Caudate nucleus (tissue), 63 donors: ENCODE measurements at places on chromosomes 16 and 17.

- no peak for DNase-seq
Observed at GRCh38 chr16:49992825-49993224, 32.2 kb upstream of the CNEP1R1 start.

DNA sequence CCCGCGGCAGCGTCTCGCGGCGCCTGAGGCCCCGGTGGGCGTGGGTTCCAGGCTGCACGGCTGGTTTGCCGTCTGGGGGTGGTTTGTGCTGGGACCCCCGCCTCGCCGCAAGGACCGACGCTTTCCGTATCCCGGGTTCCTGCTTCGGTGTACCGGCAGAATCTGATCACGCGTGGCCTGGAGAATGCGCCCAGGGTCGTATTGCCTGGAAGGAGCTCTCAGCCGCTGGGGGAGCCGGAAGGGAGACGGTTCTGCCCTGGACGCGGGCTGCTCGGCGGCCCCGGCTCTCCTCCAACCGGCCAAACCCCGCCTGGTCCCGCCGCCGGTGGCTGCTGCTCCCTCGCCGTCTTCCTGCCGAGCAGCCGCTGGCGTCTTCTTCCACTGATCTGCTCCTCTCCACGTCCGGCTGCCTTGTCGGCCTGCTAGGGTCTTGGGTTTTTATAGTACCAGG is 39.8 kb downstream of the ZNF778 start:
- DNase-seq, result no peak

- no peak for DNase-seq
Observed at GRCh38 chr16:31128711-31129567, 6.6 kb downstream of the PRSS8 start.

DNA sequence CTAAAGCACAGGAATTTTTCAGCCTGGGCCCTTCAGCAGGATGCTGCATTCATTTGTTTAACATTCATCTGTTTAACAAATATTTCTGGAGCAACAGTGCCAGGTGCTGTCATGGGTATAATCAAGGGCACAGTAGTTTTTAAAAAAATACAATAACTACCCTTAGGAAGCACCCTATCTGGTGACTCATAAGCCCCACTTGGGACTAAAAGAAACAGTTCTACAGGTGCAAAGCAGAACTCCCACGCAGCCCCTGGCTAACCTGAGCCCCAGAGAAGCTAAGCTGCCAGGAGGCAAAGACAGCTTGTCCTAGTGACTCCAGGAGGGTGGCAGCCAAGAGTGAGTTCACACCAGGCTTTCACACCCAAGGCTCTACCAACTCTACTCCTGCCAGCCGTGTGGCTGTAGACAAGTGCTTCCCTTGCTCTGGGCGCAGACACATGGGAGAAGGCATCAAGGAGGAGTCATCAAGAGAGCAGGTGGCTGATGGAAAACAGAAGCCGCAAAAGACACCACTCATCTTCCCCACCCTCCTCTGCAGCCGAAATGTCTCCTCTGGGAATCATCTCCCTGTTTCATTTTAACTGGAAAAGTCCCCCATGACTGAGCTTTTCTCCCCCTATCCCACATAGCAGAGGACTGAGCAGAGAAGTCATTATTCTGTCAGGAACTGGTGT is 14.4 kb downstream of the CUEDC1 start:
- DNase-seq, result no peak

DNA sequence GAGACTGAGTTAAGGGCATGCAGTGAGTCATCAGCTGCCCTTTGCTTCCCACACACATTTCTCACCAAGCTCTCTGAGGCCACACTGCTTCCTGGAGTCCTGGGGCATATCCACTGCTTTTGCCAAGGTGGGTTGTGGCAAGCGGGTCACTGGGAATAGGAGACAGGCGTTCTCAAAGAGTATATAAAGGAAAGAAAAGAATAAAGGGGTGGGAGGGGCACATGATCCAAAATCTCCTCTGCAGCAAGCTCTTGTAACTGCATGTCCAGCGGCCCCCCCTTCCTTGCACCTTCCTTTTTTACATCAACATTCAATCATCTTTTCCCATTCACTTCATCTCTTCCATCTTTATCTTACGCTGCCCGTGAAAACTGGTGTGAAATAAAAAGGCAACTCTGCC is 259.1 kb upstream of the RPL38 start:
- DNase-seq, result no peak
